Endothelial cell of umbilical vein (primary cell): ENCODE measurements at places on chromosomes 12 and 14. TPM values are rescaled to one million over a fixed set of nuclear protein-coding genes. Genes with fewer than 3 reads are reported as not detected.

The GUCY2C gene
- not detected in 2 replicates for total RNA-seq

- no peak for DNase-seq
These were observed 247.4 kb downstream of the GALC start for GRCh38 chr14:87745507-87746118.

GRCh38 chr14:37580146-37580545 is 14.9 kb downstream of the FOXA1 start:
- no peak for DNase-seq

GRCh38 chr12:40834321-40834720 is 142.1 kb downstream of the CNTN1 start:
- no peak for DNase-seq

The SPX gene
- not detected in 2 replicates for total RNA-seq

The POTEM gene
- not detected in 2 replicates for total RNA-seq

- DNase-seq: no peak
These were observed 4.0 kb downstream of the KTN1 start for GRCh38 chr14:55583942-55584468.

DNA sequence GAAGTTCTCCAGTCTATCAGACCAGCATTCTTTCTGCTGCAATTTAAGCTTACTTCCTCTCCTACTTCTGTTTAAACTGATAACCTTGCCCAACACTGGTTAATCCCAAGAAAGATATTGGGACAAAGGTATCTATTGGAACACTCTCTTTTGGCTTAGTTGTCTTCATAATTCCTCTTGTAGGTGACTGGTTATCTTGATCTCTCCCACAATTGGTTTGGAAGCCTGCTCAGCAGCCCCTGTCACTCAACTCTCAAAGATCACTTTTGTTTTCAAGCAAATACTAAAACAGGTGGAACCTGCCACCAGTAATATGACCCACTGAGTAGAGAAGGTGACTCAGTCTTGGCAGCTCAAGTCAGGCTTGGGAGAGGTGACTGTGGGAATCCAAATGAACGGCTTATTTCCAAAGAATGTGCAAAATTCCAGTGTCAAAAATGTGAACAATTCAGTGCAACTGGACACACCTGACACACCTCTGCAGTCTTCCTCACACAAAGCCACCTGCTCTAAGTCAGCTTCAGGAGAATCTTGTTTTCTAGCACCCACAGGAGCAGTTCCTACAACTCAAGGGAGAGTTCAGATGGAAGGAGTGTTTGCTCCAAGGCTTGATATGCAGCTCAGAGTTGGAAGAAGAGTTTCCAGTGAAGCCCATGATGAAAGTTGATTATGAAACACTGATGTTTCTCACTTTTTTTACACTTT is 83.2 kb upstream of the SLC38A2 start:
- DNase-seq: no peak

GRCh38 chr12:530308-530707 is 70.6 kb downstream of the B4GALNT3 start:
- DNase-seq: peak; percentile 79

The MAPK1IP1L gene
- 129 and 139 TPM in 2 replicates for total RNA-seq

The PAX9 gene
- 0.44 and 4.8 TPM in 2 replicates for total RNA-seq

GRCh38 chr12:89492883-89493282 is 31.7 kb downstream of the GALNT4 start:
- no peak for DNase-seq

The ZC2HC1C gene
- total RNA-seq: 0.91 and 3.6 TPM in 2 replicates

- DNase-seq: no peak
These were observed 509.1 kb downstream of the PCNX1 start for GRCh38 chr14:71416392-71416791.

GRCh38 chr12:130438711-130439110 is 101.0 kb downstream of the PIWIL1 start:
- no peak for DNase-seq

- DNase-seq: no peak
These were observed 222.7 kb upstream of the FOXN3 start for GRCh38 chr14:89639687-89640086.

DNA sequence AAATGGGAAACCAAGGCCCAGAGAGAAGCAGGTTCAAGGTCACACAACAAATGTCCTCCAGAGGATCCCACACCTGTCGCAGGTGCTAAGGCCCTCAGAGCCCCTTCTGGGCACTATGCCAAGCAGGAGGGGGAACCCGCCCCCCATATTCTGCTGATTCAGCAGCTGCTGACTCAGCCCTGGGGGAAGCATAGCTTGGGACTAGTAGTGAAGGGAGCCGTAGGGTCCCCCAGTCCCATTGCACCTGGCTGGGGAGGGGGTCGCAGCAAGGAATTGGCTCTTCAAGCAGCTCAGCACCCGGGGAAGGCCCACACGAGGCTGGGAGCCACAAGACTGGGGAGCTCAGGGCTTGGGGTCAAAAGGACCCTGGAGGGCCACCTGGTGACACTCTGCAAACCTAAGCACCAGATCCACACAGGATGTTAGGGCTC is 1.0 kb downstream of the RASAL1 start:
- DNase-seq: no peak

- no peak for DNase-seq
These were observed 92.5 kb downstream of the TMCC3 start for GRCh38 chr12:94557746-94558295.

The AVPR1A gene
- not detected in 2 replicates for total RNA-seq

GRCh38 chr14:102157346-102157745 is 17.6 kb downstream of the WDR20 start:
- DNase-seq: no peak

DNA sequence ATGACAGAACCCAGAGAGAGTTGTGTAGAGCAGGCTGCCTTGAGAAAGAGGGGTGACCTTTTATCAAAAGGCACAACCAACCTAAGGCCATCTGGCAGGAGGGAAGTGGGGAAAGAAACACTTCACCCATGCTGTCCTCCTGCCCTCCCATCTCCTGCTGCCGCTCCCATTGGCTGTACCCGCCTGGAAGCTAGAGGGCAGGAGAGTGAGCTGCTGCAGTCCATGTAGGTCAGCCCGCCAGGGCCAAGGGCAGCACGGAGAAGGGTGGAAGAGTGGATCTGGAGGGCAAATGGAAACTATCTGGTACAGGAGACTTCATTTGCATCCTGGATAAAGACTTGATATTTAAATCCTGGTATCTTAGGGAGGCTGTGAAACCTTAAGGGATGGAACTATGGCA is 11.5 kb upstream of the CABP1 start:
- DNase-seq: no peak

DNA sequence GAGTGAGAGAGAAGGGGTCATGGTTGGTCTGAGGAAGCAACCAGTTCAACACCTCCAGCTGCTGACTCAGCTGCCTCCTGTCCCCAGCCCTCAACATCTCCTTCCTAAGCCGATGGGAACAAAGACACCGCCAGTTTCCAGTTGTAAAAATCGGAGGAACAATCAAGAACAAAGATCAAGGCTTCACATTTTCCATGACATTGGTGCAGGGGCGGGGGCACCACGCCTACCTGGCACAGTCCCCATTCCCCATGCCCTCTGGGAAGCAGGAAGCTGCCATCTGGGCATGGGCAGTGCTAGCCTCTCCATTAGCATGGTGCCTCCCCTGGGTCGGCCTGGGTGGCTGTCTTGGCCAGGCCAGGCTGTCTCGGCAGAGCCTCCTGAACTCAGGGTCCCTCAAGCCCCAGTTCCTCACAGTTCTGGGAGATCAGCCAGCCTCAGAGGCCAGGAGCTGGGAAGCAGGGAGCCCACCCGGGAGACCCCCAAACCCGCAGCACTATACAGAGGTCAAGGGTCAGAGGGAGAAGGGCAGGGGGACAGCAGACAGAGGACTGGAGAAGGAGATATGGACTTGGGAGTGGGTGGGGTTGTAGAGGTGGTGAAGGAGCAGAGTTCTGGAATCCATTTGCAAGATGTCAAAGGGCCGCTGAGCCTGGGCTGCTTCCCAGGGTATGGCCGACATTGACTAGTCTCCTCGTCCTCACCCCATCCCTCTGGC is 19.6 kb upstream of the TMEM106C start:
- DNase-seq: no peak

DNA sequence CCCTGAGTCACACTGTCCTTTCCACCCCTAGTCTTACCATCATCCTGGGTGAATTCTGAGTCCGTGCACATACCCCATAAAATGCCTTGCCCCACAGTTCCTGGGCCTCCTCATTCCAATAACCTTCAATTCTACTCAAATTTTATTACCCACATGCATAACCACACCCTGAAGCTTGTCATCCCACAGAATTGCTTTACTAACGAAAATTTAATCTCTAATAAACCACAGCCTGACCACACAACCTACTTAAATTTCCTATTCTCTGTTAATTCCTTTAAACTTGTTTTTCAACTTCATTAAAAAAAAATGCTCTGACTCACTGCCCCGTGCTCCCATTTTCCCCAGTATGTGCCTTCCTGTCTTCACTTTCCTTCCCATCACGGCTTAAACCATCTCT is 205.9 kb downstream of the PHLDA1 start:
- no peak for DNase-seq

DNA sequence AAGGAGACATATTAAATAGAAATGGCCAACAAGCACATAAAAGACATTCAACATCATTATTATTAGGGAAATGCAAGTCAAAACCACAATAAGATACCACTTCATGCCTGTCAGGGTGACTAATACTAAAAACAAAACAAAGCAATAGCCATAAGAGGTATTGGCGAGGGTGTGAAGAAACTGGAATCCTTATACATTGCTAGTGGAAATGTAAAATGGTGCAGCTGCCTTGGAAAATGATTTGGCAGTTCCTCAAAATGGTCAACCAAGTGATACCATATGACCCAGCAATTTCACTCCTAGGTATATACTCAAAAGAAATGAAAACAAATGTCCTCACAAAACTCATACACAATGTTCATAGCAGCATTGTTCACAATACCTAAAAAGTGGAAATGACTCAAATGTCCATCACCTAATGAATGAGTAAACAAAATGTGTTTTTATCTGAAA is 27.0 kb downstream of the GPR135 start:
- peak; percentile 75 for DNase-seq

The OAS3 gene
- total RNA-seq: 15.9 and 19.8 TPM in 2 replicates

The SLC6A12 gene
- total RNA-seq: not detected in 2 replicates

GRCh38 chr12:9604287-9604686 is 3.4 kb downstream of the KLRB1 start:
- DNase-seq: no peak

GRCh38 chr12:131239384-131240094 is 285.8 kb downstream of the ADGRD1 start:
- no peak for DNase-seq

DNA sequence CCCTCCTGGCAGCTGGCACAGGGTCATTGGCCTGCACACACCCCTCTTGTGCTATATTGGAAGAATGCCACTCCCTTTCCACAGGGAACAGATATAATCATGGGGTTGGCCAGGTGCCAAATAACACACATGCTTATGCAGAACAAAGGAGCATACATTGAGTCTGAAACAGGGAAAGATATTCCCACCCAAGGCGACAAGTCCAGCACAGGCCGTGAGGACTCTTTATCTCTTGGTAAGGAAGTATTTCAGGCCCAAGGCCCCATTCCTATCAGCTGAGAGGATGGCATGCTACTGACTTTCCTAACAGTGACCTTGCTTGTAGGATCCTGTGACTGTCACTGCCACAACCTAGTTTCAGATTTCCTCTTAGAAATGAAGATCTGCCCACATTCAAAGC is 59.0 kb upstream of the STXBP6 start:
- DNase-seq: no peak

DNA sequence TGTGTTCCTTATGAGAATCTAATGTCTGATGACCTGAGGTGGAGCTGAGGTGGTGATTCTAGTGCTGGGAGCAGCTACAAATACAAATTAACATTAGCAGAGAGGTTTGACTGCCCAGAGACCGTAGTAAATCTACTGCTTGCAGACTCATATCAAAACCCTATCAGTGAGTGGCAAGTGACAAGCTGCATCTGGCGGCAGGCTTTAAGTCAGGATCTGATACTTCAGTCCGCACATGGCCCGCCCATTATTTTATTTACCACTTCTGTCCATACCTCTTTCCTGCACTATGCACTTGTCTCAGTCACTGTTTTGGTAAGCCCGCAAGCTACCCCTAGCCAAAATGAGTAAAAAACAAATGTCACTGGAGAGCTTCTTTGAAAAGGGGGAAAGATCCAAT is 11.4 kb downstream of the CEP128 start:
- DNase-seq: no peak

The CCDC60 gene
- not detected in 2 replicates for total RNA-seq

The LMNTD1 gene
- not detected in 2 replicates for total RNA-seq

GRCh38 chr12:123351349-123351748 is 13.3 kb downstream of the SBNO1 start:
- DNase-seq: no peak

The KRT6A gene
- 0.21 and 0.64 TPM in 2 replicates for total RNA-seq

The SLCO1C1 gene
- total RNA-seq: 0.66 and 1.9 TPM in 2 replicates

GRCh38 chr12:125161712-125162022 is 96.4 kb downstream of the AACS start:
- DNase-seq: no peak

The PELI2 gene
- 13.0 TPM in 2 replicates for total RNA-seq

DNA sequence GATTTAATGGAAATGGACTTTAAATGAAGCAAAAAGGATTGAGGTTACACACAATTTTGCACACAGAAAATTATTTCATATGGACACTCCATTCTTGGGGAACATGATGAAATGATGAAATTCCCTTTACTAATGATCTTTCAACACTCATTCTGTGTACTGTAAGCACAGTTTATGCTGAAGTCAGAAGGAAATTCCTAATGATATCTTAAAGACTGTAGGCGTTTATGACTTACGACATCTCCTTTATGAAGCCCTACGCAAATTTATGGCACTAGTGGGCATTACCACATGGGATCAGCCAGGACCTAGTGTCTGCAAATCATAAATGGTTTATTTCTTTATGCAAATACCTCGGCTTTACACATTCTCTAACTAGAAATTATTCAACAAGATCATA is 97.9 kb upstream of the SOX5 start:
- no peak for DNase-seq

GRCh38 chr12:52372216-52373154 is 5.2 kb upstream of the KRT85 start:
- DNase-seq: peak; percentile 73

The P2RX2 gene
- total RNA-seq: not detected in 2 replicates

DNA sequence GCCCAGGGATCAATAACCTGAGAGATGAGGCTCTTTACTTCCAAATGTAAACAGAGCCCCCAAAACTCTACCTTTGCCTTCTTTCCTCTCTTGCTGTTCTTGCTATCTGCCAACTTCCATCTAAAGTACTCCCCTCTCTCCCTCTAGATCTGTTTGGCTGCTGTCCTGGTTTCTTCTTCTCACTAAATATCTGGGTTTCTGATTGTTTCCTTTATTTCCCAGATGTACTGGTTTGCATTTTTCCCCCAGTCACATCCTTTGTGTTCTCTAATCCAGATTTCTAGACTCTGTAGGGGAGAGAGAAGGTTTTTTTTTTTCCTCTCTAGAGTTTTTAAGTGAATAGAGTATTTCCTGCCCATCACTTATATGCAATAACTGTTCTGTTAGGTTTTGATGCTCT is 7.1 kb upstream of the SALL2 start:
- no peak for DNase-seq

GRCh38 chr12:122866950-122867607 is 28.8 kb downstream of the VPS37B start:
- DNase-seq: no peak

The CCDC198 gene
- not detected in 2 replicates for total RNA-seq

DNA sequence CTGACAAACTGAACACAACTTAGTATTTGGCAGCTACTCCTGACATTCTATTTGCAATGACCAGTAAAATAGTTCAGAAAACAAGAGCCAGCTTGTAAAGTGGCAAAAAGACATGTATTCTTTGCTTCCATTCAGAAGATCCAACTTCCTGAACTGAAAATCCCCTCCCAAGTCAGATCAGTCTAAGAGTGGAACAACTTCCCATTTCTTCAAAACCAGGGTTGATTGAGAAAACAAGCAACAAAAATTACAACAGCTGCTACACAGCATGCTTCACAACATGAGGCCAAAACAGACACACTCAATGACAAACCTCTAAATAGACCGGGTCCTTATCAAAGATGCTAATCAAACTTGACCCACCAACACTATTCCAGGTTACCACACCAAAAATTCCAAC is 40.3 kb downstream of the CIT start:
- no peak for DNase-seq
